ENCODE measurements at places on chromosomes 2 and 18.
A peak's percentile ranks its signal among the peaks of the same experiment; 100 is the strongest.

DNA sequence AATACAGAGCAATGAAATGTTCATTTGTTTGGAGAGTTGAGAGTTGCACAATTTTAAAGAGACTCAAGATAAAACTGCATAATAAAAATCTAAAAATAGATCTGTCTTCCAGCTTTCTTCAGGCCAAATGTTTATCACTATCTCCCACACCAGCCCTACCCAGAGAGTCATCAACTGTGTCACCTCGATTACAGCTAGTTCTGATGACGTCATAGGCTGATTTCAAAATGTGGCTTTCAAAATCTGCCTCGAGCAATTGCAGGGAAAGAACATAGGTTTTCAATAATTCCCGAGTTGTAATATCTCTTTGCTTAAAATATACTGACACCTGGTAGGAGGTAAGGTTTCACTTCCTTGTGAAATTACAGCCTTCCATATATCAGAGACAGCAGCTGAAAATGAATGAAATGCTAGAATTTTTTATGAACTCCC is 677.6 kb upstream of the ID2 start:
- DNase-seq: no peak

GRCh38 chr2:8122520-8122919 is 559.3 kb upstream of the ID2 start:
- DNase-seq: no peak

DNA sequence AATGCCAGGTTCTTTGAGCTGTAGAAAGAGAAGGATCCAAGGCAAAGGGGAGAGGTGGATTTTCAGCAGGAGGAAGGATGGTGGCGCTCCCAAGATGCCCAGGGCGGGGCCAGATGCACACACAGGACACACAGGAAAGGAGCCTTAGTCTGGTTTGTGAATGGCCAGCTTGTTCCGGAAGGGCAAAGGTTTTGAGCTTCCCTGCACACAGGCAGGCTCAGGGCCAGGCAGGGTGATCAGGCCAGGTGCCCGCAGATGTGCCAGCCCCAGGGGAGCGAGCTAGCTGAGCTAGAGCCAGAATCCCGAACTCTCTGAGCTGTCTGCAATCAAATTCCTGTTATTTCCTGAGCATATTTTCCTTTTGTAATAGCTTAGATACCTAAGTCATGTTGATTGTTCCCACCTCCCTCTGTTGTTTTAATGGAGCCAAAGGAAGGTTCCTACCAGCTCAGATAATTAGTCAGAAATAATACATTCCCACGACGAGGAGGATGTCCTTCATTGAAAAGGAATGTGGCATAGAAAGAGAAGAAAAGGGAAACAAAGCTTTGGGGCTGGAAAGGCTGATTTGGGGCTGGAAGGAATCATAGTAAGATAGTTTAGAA is 13.7 kb upstream of the OTOF start:
- DNase-seq: no peak

- DNase-seq: no peak
Observed at GRCh38 chr18:33404244-33404873, 36.2 kb downstream of the CCDC178 start.

DNA sequence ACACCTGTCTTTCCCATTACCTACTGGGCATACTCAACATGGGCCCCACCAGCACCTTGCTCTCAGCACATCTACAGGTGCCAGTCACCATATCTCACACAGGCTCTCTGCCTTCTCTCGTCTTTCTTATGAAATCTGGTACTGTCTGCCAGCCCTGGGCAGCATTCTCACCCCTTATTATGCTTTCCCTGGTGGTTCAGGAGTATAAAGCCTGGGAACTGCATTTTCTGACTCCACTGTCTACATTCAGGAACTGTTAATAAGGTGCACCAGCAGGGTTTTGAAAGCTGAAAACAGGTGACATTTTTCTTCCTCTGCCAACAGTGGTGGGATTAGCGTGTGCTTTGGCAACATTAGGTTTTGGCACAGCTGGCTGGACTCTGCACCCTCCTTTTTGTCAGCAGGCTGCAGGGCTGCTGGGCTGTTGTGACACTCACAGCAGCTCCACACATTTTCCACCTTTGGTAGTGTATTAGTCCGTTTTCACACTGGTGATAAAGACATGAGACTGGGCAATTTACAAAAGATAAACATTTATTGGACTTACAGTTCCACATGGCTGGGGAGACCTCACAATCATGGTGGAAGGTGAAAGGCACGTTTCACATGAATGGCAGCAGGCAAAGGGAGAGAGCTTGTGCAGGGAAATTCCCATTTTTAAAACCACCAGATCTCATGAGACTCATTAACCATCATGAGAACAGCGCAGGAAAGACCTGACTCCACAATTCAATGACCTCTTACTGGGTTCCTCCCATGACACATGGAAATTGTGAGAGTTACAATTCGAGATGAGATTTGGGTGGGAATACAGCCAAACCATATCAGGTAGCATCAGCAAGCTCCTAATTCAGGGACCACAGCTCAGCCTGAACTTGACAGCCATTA is 343.1 kb upstream of the LYPD1 start:
- no peak for DNase-seq

GRCh38 chr2:1557467-1557820 is 144.2 kb downstream of the TPO start:
- no peak for DNase-seq

DNA sequence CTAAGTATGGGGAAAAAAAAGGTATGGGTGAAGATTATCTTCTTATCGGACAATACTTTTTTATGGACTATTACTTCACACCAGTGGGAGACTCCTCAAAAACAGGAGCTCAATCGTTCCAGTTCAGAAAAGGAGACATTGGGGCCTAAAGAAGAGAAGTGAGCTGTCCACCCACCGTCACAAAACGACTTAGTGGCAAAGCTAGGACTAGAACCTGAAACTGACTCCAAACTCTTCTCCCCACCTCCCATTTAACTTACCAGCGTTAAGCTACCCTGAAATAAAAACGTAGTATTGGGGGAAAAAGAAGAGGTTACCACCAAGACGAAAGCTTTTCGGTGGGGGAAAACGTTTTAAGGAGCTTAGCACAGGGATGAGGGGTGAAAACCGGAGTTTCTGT is 503 bp downstream of the GTF3C3 start:
- no peak for DNase-seq

DNA sequence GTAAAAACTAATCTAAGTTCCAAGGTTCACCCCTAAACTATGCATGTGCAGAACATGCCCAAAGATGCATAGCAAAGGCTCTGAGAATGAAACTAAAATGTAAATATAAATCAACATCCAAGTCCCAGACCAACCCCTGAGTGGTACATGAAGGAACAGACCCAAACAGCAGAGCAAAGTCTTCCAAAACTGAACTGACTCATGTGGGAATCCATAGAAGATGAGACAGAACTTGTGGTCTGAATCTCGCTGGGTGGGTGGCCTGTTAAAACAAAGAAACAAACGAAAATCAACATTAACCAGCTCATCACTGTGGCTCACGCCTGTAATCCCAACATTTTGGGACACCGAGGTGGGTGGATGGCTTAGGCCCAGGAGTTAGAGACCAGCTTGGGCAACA is 29.5 kb upstream of the ATRAID start:
- DNase-seq: no peak

- DNase-seq: peak; percentile 40
Observed at GRCh38 chr2:231557571-231558217, 27.4 kb upstream of the NMUR1 start.

GRCh38 chr18:51135364-51135763 is 62.1 kb downstream of the MEX3C start:
- DNase-seq: no peak

DNA sequence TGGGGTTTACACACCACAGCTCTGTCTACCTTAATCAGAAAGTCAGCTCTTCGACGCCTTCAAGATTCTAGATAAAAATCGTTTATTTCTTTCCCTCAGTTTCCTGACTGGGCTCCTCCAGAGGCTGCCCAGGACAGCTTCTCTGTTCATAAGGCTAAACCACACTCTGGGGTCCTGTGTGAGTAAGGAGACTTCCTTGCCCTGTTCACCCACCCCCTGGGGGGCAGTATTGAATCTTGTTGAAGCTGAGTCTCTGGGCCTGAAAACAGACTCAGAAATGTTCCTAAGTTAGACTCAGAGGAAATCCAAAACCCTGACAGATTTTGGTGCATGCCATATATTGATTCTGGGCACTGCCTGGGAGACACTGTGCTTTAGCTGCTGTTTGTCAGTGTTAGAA is 43.0 kb downstream of the G6PC2 start:
- no peak for DNase-seq
